ENCODE measurements at places on chromosomes 16 and 17. TPM values are rescaled to one million over a fixed set of nuclear protein-coding genes. Genes with fewer than 3 reads are reported as not detected.

GRCh38 chr17:66747578-66748275 lies 87.2 kb upstream of the CACNG5 start:
- no peak for DNase-seq

GRCh38 chr16:61128545-61129323 lies 907.5 kb downstream of the CDH8 start:
- no peak for DNase-seq

DNA sequence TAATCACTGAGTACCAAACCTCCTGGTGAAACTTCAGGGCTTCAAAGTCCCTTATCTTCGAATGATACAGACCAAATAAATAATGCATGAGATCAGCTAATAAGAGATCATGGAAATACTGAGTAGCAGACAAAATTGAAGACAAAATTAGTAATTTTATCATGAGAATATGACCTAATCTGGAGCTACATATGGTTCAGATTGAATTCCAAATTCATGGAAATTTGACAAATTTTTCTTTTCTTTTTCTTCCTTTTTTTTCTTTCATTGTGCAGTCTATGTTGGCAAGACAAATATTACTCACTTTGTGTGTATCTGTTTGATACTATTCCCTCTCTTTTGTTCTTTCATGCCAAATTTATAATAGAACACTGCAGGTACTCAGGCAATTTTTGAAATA lies 218.1 kb upstream of the KCNJ16 start:
- DNase-seq, result no peak

Gene PRR11
- 18.9 TPM for polyA plus RNA-seq

Gene NTN1
- 10.7 TPM for polyA plus RNA-seq

DNA sequence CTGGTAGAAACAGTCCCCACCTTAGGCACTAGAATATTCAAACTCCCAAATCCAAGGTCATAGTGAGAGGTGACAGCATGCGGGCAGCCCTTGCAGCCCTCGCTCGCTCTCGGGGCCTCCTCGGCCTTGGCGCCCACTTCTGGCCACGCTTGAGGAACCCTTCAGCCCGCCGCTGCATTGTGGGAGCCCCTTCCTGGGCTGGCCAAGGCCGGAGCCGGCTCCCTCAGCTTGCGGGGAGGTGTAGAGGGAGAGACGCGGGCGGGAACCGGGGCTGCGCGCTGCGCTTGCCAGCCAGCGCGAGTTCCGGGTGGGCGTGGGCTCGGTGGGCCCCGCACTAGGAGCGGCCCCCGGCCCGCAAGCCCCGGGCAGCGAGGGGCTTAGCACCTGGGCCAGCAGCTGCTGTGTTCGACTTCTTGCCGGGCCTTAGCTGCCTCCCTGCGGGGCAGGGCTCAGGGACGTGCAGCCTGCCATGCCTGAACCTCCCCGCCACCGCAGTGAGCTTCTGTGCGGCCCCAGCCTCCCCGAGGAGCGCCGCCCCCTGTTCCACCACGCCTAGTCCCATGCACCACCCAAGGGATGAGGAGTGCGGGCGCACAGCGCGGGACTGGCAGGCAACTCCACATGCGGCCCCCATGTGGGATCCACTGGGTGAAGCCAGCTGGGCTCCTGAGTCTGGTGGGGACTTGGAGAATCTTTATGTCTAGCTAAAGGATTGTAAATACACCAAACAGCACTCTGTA lies 45.0 kb downstream of the KPNA2 start:
- DNase-seq, result no peak

GRCh38 chr17:46002311-46002972 lies 3.4 kb downstream of the STH start:
- DNase-seq, result peak; percentile 48

DNA sequence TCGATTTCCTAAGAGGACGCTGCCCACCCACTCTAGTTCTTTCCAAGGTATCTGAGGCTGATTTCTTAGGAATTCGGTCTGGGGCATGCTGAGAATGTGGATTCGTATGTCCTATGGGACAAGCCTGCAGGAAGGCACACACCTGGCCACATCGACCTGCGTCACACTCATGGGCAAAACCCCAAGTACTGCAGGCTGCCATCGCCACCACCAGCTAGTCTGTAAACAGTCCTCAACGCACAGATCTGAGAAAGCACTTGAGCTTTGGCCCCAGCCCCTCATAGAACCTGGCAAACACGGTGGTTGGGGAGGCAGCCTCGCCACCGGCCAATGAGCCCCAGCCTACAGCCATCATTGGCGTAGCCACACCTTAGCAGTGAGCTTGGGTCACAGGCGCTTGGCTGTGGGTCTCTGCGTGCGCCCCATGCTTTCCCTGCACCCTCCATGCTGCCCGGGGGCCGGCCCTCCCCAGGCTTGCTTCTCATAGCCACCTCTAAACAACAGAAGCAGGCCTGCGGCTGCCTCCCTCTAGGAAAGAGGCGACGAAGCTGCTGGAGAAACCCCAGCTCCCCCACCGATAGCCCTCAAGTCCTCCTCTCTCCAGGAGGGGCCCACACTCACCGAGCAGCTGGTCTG lies 75.1 kb downstream of the ZNF778 start:
- no peak for DNase-seq

Gene NAGS
- 4.7 TPM for polyA plus RNA-seq

DNA sequence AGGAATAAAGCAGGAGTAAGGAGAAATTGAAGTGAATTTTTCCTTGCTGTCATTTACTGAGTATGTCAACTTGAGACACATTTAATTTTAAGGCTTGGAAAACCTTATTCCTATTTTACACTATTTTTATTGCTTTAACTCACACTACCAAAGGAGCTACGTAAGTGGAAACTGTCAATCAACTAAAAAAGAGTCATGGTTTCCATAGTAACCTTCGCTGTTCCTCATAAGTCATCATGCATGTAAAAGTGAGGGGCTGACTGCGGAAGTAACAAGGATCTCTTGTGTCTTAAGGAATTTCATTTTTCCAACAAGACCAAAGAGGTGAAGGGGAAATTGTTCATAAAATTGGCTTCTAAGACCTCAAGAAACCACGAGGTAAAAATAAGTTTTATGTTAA lies 516.2 kb upstream of the CA10 start:
- no peak for DNase-seq

Gene ENPP7
- polyA plus RNA-seq, result 5.0 TPM

- no peak for DNase-seq
These were observed 254.3 kb downstream of the WWOX start for GRCh38 chr16:78353640-78354275.

- no peak for DNase-seq
These were observed 1.8 kb upstream of the BCL6B start for GRCh38 chr17:7020894-7021664.

DNA sequence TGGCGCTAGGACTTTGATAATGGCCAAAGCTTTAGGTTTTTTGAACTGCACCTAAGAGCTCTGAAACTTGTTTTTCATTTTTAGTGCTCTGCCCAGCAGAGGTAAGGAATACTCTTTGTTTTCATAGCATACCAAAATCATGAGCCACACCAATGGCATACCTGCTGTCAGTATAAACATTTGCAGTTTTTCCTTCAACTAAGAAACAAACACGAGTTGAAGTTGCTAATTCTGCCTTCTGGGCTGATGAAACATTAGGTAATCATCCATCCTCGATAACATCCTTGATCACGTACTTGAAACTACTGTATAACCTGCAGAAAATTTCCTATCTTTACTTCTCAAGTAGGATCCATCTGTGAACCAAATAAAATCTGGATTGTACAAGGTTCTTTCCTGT lies 20.6 kb upstream of the B4GALNT2 start:
- no peak for DNase-seq

DNA sequence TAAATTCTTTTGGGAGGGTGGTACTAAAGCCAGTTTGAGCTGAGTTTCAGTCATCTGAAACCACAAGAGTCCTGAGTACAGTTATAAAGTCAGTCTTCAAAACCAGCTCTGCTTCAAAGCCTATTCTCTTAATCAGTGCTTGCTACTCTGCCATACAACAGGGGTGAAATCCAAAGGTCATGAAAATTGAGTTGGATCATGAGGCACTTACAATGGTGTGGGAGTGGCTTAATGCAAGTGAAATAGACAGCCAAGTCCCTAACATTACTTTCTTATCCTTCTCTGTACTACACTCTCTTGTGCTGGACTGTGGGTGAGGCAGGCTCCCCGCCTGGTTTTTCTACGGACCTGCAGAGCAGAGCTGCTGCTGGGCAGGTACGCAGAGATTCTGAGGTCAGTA lies 12.4 kb downstream of the CBLN1 start:
- DNase-seq, result no peak

- no peak for DNase-seq
These were observed 631 bp downstream of the RETREG3 start for GRCh38 chr17:42608305-42609181.

DNA sequence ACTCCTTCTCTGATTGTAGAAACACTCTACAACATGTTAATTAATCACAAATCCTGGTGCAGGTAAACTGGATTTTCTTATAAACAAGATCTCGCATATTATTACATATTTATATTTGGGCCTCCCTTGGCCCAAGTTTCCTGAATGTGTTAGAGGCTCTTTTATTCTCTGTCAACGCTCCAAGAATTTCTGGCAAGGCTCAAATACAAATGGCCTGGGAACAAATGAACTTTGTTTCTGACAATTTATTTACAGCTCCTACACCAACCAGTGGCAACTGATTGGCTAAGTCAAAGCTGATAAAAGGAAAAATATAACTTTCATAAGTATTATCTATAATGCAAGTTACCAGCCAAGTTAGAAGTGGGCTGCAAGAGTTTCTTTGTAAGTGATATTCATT lies 64.9 kb upstream of the CORO6 start:
- DNase-seq, result no peak

- DNase-seq, result no peak
These were observed 26.2 kb upstream of the NAGLU start for GRCh38 chr17:42509841-42510240.

- DNase-seq, result no peak
These were observed 327.9 kb downstream of the HS3ST4 start for GRCh38 chr16:26019381-26020242.

Gene GTF3C1
- 72.6 TPM for polyA plus RNA-seq

GRCh38 chr16:75053791-75054555 lies 55.1 kb downstream of the ZNRF1 start:
- DNase-seq, result no peak

Gene TBC1D28
- 0.03 TPM for polyA plus RNA-seq

- DNase-seq, result no peak
These were observed 49.3 kb upstream of the BCO1 start for GRCh38 chr16:81189100-81189664.

All from right renal pelvis (tissue), 4 donors.